Activated CD4-positive, CD25-positive, alpha-beta regulatory T cell treated with anti-CD3 and anti-CD28 coated beads, Interleukin-2, amount 50 U/mL, for 16 hours (primary cell): ENCODE measurements at places on chromosomes 6 and 20.
A peak's percentile ranks its signal among the peaks of the same experiment; 100 is the strongest.

DNA sequence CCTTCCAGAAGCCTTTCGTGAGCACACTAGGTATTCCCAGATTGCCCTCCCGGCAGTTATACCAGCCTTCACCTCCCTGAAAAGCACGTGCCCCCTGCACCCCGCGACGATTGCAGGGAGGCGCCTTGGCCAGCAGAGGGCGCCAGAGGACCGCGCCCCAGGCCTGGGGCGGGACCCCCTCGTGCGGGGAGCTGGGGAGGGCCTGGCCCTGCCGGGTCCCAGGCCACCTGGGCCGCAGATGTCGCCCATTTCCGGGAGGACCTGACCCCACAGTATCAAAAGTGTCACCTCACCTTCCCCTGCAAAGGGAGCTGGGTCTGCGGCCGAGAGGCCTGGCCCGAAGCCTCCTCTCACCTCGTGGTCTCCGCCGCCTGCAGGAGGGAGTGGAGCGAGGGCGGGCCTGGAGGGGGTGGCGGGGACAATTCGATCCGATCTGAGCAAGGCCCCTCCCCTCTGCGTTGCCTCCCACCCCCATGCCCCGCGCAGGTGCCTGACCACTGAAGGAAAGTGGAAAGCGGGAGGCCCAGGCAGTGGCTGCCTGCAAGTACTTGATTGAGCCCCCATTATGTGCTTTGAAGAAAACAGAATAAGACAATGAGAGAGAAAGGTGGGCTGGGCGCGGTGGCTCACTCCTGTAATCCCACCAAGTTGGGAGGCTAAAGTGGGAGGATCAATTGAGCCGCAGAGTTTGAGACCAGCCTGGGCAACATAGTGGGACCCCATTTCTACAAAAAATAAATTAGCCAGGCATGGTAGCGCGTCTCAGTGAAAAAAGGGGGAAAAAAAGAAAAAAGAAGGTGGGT is 3.5 kb upstream of the SNAI1 start:
- peak; percentile 54 for DNase-seq

DNA sequence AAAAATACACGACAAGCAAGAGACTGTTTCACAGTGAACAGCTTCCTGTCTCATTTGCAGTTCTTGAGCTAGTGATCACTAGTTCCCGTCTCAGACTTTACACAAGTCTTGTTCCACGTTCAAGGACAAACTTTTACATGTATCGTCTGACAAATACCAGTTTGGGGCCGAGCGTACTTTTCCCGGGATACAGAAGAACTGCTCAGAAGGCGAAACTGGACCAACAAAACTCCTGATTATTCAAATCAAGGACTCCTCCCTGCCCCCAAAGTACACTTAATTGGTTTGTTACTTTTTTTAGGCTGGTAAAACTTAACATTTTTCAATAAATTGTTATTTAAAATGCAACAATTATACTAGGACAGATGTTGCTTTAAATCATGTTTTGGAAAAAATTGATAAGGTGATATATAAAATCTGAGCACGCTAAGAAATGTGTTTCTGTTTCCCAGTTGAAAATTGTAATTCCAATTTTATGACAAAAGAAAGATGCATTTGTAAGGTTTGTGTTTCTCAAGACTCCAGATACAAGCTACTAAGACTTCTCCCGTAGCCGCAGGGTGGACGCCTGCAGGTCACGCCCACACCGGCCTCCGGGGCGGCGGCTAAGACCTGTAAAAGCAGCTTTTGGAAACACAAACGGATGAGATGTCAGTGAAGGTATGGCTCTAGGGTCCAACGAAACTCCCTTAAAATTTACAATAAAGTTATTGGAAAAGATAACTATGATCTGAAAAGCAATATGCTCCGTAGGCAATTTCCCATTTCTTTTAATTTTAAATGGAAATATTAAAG is 16.8 kb upstream of the TCFL5 start:
- no peak for DNase-seq

DNA sequence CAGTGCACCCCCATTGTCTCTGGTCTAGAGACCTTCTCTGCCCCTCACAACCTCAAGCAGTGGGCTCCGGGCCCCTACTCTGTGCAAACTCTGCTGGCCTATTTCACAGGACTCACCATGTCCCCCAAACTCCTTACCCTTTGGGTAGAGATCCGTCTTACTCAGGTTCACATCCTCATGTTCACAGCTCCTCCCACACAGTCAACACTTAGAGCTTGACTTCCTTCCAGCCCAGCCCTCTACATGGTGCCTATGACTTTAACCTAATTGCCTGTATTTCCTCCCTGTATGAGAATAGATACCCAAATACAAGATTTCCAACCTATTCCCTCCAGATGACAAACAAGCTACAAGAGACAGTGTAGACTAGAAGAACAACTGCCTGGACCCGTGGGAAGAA is 528.6 kb upstream of the JARID2 start:
- DNase-seq, result no peak

DNA sequence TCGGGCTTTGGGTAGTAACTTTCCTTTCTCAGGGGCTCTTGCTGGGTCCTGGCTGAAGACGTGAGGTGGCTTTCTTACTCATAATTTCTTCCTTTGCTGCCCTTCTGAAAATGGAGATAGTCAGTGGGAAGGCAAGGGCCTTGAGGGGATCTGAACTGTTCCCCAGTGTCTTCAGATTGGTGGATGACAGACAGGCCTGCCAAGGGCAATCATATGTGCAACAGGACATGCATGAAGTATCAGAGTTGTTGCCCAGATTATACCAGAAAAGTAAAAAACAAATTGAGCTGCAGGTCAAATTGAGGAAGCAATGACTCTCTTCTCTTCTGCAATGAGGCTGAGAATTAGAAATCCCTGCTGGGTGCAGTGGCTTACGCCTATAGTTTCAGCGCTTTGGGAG is 71.6 kb upstream of the PAX1 start:
- DNase-seq, result no peak

DNA sequence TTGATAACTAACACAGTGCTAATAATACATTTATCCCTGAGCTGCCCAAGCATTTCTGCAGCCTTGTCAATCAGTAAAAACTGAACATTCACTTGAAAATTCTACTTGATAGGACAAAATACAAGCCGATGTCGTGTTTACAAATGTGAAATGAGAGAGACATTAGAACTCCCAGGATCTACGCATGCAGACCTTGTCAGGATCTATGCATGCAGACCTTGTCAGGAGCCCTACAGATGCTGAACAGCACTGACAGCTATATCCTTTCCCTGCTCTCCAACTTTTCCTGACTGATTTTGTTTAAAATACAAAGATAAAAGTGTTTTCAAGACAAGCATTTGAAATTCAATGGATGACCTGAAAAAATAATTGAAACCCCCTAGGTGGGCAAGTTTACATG is 28.9 kb downstream of the INSM1 start:
- DNase-seq, result no peak

GRCh38 chr6:54609981-54610380 is 236.6 kb upstream of the FAM83B start:
- no peak for DNase-seq

- DNase-seq, result no peak
Measured at GRCh38 chr6:113353392-113353791, 503.8 kb upstream of the MARCKS start.

GRCh38 chr6:112503091-112503596 is 156.0 kb downstream of the RFPL4B start:
- no peak for DNase-seq

DNA sequence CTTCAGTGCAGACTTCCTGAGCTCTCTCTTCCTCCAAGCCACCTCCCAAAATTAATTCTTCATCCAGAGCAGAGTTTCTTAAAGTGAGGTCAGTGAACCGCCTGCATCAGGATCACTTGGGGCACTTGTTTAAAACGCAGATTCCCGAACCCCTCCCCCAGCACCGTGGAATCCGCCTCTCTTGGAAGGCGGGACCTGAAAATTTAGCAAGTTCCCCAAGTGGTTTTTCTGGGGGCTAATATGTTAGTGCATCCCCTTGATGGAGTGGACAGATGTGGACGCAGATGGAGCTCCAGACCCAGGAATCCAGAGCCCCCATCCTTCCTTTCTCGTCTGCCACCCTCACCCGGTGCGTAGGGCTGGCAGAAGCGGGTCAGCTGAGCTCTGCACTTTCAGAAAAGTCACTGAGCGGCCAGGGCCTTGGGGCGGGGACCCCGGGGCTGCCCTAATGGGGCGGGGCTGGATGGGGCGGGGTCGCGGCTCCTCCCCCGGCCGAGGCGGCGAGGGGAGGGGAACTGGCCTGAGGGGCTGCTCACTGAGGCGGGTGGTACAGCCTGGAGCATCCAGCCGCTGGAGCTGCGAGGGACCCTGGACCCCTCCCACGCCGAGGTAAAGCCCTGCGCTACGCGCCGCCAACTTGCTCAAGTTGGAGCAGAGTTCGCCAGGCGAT is at the start of the genes DEFB124 and REM1:
TSS of gene DEFB124 (minus strand) at position 370 of the 670 bp plus-strand sequence. CDS start 2,114 bp downstream, outside the sequence.
TSS of gene REM1 (plus strand) at position 531 of the 670 bp plus-strand sequence. CDS start 1,158 bp downstream, outside the sequence.
- no peak for DNase-seq

- DNase-seq, result no peak
Measured at GRCh38 chr20:584161-584970, 25.7 kb downstream of the TCF15 start.

GRCh38 chr20:46963758-46964617 is 69.3 kb downstream of the EYA2 start:
- no peak for DNase-seq

DNA sequence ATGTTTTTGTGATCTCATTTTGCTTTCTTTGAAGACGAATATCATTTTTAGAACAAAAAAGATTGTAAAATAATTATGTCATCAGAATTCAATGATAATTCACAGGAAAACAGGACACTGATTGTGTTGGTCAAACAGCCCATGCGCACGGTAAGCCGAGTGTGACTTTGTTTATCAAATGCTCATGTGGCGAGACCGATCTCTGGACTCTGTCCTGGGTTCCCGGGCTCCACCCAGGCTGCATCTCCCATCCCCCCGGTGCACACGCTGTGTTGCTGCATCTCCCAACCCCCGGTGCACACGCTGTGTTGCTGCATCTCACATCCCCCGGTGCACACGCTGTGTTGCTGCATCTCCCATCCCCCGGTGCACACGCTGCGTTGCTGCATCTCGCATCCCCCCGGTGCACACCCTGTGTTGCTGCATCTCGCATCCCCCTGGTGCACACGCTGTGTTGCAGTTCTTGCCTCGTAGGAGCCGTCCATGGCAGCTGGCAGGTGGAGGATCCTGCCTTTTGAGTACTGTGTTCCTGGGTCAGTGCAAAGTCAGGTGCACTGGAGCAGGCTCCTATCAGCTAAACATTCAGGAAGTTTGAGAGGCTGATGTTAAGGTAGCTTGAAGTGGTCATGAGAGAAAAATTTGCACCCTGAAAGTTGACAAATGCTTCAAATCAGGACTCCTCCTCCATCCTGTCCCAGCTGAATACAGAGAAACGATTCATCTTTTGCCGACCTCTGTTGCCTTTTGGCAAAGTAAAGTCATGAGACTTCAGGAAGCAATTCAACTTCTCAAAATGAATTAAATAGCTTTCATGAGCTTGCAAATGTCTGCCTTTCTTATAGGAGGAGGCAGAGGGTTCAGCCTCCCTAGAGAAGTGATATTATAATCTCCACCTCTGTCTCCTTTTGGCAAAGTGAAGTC is 77.1 kb upstream of the FRMD1 start:
- no peak for DNase-seq

DNA sequence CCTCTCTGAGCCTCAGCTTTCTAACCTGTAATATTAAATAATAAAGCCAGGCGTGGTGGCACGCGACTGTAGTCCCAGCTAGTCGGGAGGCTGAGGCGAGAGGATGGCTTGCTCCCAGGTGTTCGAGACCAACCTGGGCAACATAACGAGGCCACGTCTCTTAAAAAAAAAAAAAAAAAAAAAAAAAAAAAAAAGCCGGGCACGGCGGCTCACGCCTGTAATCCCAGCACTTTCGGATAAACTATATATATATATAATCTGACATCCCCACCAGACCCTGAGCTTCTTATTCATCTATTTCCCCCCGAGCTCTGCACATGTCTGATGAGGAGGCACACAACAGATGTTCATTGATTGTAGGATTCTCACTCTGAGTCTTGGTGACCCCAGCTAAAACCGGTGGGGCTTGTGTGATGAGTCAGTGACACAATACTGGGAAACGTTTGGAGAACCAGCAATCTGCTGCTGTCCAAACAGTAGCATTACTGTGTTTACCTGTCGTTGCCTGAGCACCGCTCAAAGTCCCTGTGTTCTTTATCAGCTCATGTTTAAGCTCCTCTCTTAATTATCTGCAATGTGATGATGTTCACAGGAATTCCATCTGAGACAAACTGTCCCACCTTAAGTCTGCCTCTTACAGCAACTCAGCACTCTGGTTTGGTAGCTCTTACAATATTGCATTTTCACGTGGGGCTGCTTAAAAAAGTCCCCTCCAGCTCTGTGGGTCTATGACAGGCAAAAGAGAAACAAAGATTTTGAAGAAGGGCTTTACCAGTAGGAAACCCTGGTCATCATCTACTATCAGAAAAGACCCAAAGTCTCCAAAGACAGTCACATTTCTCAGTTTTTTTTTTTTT is 1.0 kb upstream of the SPATA2 start:
- no peak for DNase-seq

DNA sequence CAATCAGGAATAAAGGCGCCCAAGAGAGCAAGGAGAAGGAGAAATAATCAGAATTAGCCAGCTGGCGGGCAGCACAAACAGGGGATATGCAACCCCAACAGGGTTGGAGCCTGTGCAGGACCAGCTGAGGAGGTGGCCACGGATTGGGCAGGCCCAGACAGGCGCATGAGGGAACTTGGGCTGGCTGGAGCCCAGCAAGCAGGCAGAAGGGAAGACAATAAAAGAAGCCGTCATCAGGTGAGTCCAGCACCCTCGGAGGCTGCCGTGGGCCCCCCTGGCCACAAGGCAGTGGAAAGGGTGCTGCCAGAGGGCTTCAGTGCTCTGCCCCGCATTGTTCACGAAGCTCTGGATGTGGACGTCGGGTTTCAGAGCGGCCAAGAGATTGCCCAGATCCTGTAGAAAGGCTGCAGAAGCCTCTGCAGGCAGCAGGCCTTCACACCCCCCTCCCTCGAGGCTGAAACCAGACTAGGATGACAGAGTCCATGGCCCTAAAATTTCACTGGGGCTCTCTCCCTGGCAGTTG is 28.4 kb upstream of the MAFB start:
- DNase-seq, result no peak

DNA sequence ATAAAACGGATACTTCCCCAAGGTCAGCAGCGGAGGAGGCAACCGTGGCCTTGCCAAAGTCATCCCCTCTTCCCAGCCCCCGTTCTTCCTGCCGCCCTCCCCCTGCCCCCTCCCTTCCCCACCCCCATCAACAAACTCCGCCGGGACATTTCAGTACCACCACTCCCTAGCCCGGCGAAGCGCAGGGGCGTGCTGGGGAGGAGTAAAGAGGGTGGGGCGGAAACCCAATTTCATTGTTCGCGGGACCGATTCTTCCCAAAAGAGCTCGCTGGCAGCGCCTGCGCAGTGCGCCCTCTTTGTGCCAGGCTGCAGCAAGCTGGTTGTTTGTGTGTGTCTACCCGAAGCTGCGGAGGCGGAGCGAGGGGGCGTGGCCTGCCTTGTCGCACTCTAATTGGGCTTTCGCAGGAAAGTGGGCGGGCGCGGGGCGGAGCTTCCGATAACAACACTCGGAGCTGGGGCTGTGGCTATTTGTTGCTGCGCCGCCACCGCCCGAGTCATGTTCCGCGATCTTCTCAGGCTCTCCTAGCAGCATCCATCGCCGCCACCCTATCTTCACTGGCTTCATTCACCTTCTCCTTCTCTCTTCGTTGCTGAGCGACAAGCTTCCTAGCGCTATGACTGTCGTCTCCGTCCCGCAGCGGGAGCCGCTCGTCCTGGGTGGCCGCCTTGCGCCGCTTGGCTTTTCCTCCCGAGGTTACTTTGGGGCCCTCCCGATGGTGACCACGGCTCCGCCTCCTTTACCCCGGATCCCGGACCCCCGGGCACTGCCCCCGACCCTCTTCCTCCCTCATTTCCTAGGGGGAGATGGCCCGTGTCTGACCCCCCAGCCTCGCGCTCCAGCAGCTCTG is at the start of gene PNRC1:
TSS of gene PNRC1 (plus strand) at position 471 of the 848 bp plus-strand sequence. CDS start at position 615, 144 bp downstream.
- peak; percentile 100 for DNase-seq

GRCh38 chr6:165487347-165487746 is 175.7 kb downstream of the PDE10A start:
- no peak for DNase-seq

- no peak for DNase-seq
Measured at GRCh38 chr6:139605350-139605749, 230.9 kb upstream of the CITED2 start.
